ENCODE measurements at places on chromosomes 4 and X.

DNA sequence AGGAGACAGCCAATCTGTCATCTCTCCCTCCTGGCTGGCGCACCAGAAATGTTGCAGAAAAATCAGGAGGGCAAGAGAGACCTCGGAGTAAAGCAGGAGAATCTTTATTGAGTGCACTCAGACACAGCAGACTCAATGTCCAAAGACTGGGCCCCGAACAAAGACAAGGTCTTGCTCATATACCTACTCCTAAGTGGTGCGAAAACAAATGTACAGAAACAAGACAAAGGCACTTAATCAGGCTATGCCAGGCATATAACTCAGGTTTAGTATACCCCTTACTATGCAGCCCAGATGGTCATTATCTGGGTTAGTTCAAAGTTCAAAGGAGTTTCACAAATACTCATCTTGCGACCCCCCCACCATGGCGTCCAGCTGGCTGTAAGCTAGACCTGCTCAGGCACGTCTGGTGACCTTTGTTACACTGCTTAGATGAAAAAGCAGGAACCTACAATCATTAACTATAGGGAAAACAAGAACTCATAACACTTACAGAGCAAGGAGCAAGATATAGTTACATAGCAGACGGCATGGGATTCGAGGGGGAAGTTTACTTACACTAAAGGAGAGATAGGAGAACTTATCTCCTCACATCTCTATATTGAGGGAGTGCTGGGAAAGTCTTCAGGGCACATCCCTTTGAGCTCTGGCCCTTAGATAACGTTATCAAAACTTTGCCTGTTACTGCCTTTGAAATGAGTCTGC, 27.5 kb downstream of the SULT1E1 start:
- no peak for DNase-seq

GRCh38 chr4:121582296-121582695, 114.5 kb downstream of the ANXA5 start:
- no peak for DNase-seq

DNA sequence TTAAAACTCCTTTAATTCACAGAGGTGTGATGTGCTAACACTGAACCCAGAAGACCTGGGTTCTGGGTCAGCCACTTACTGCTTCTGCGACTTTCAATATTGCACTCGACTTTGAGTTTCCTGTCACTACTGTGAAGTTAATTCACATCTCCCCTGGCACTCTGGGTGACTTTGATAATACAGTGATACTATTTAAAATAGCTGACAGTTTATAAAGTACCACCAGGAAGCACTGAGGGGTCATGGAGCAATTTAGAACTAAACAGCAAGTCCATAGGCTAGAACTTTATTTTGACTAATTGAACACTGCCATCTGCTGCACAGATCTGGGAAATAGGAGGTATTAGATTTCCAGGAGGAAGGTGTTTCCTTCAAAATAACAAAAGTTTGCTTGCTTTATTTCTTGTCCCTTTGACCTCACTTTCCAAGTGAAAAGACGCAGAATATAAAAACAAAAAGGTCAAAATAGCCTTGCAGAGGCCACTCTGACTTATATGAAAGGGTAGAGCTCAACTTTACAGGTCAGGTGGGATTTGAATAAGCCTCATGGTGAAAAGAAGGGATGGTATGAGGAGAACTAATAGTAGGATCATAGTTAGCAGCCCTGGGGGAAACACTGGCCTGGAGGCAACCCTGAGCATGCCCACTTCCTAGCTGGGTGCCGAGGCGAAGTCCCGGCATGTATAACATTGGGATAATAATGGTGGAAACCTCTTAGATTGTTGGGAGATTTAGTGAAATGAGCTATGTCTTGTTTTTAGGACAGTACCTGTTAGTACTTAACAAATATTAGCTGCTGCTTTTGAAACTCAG, 53.4 kb downstream of the ZNF518B start:
- peak; percentile 7 for DNase-seq

DNA sequence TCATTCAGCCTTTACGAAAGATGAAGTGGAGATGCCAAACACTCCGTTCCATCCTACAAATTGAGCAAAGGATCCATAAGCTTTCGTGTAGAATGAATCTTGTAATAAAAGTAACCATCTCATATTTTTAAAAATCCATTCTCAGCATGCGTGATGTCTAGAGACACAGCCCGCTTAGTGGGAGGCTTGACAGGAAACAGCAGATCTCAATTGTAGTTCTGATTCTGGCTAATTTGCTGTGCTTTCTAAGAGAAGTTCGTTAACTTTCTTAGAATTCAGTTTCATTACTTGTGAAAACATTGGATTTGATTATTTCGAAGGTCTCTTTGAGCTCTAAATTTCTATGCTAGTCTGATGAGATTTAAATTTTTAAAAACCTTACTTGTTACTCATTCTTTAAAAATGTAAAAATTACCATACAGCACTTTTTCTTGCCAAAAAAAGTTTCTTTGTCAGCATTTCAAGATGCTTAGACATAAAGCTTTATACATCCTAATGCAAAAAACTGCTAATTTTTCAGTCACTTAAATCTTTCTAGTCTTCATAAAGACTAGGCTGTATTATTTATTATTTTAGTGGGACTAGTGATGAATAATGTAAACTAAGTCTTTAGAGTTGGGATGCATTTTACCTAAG, 66.9 kb upstream of the NEIL3 start:
- no peak for DNase-seq

DNA sequence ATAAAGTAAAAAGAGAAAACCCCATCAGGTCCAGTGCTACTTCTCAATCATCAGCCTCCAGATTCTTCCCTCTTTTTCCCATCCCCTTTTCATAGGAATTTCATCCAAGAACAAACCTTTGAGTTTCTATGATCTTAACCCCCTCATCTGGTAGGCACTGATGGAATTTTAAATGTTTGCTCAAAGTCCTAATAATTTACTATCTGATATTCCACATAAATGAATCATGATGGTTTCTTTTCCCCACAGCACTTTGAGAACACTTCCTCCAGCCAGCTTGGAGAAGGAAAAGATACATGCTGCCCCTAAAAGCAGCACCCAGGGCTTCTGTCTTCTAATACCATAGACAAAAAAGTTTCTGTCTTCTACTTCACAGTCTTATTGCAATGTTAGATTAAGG, 19.4 kb upstream of the KLHL8 start:
- no peak for DNase-seq

GRCh38 chrX:66760651-66761050, 121.8 kb upstream of the EDA2R start:
- DNase-seq = no peak

GRCh38 chr4:102586644-102587021, 85.5 kb downstream of the NFKB1 start:
- DNase-seq = no peak

GRCh38 chr4:186260117-186260503, 5.9 kb upstream of the F11 start:
- DNase-seq = no peak

DNA sequence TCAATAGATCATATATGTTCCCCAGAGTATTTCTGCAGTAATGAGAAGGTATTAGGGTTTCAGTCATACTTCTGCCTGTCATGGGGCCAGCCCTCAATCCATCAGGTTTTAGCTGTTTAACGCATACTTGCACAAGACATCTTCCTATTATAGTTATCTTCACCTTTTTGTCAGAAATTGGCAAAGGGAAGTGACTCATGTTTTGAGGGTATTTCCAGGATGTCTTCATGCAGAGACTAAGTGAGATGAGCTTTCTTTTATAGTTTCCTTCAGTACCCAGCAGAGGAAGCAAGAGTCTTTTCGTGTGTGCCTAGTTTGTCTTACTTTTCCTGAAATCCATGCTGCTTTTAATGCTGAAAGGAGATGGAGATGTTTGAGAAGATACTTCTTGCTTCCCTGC, 9.5 kb downstream of the CSTF2 start:
- DNase-seq = no peak

DNA sequence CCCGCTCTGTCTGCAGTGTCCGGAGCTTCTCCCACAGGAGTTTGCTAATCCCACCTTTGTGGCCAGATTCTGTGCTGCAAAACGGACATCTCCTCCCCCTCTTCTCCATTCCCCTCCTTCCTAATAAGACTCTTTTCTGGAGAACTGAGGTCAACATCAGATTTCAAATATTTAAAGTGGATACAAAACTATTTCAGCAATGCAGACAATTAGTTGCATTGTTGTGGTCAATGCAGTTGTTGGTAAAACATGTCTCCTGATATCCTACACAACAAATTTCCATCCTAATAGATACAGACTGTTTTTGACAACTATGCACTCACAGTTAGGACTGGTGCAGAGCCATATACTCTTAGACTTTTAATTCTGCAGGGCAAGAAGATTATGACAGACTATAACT, 5.1 kb upstream of the MCUB start:
- DNase-seq = no peak

DNA sequence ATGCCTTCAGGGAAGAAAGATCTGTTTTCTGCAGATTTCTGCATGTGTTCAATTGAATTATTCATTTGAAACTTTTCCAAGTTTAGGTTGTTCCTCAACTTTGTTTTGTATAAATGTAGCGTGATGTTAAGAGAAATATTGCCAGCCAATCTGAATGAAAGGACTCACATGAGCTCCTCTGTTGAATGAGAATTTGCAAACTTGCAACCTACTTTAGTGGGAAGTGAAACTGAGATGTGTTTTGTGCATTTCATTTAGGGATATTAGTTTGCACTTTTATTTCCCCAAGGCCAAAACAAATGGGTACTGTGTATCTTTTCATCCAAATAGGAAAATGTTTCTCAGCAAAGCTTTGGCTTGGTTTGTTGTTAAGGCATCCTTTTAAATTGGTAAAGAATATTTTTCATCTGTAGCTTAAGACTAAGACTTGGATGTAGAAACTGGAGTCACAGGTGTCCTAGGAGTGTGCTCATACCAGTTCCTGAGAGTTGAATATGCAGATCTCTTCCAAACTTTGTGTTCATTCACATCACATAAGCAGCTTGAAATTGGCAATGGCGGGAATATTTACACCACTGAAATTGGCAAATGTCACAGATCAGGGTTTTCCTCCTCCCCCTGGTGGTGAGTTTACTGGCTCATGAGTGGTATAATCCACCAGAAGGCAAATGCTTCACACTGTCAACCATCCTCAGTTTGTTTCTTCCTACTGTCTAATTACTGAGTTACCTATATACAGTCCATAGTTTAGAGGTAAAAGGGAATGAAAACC, 193.6 kb upstream of the BANK1 start:
- no peak for DNase-seq

GRCh38 chr4:180058691-180059215, 2184.4 kb upstream of the TENM3 start:
- DNase-seq = peak; percentile 82

- DNase-seq = no peak
Measured at GRCh38 chr4:53477038-53477565, 99.7 kb downstream of the FIP1L1 start.

GRCh38 chr4:137343221-137343620, 189.1 kb downstream of the PCDH18 start:
- no peak for DNase-seq

DNA sequence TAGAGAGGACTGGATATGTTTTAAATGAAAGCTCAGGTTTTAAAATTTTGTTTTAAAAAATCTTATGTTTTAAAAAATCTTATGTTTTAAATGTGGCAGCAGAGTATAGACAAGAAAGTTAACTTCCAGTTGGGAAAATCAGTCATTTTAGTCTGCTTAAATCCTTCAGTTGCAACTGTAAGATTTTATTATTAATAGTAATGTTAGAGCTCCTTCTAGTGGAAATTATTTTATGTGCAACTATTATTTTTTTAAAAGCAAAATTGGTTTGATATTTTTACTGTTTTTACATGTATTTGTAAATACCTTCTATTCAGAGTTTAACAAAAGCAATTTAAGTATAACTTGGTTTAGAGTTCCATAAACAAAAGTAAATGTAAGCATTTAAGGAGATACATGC, 8.5 kb upstream of the NUDT6 start:
- no peak for DNase-seq

DNA sequence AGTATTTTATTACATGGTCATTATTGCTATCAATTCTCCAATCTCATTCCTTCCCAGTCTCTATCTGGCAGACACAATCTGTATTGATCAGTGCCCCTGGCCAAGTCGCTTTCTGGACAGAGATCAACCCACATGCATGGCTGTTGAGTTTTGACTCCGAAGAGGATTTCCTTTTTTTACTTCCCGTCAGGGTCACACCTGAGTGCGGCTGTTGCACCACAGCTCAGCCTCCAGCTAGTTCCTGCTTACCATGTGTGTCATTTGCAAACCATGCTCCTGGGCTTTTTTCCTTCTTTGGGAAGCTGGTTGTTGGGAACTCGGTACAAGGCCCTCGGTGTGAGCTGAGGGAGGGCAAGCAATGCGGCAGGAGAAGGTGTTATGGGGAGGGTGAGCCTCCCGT, 11.7 kb downstream of the MAGED2 start:
- no peak for DNase-seq

DNA sequence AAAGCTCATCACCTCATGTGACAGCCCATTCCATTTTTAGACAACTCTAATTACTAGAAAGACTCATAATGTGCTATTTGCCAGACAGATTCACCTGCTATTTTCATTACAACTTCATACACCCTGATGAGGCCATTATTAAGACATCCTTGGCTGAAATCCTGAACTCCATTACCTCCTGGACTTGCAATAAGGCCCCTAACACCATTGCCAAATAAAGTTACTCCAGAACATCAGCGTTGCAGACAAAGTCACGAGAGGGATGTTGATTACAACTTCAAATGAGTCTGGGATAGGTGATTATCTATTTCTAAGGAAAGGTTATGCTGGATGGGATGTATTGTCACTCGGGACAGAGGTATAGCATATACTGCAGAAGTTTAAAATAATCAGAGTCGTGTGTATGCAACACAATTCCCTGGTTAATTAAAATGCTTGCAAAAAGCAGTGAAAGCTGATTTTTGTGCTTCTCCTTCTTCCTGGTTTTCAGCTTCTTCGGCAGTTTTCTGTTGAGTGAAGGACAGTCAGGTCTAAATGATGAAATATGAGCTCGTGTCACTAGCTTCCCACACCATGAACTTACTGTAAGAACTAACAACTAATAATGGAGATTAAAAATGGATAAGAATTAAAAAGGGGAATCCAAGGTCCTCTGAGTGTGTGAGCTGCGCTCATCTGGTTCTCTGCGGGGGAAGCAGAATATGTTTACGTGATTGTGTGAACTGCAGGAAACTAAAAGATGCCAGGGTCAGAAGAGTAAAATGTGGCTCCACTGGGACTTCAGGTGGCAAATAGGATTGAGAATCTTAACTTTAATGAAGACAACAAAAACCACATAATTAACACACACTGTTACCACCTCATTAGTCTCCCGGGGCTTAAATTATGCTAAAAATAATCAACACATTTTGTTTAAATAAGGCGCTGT, 17.6 kb upstream of the SOD3 start:
- no peak for DNase-seq

- no peak for DNase-seq
Measured at GRCh38 chr4:1069394-1069793, 44.0 kb downstream of the RNF212 start.

DNA sequence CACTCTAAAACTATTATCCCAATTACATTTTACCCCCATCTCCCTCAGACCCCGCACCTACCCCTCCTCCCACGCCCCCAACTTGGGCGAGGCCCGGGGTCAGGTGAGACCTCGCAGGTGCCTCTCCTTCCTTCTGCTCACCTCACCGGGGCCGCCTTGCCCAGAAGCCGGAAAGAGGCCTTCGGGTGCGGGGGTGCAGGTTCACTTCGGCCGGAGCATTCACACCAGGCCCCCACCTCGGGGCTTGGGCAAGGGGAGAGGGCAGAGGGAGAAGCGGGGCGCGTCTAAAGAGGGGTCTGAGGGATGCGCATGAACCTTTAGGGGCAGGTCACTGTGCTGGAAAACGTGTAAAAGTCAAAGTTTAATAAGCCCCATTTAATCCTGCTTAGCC, 427 bp downstream of the ZNF182 start:
- DNase-seq = peak; percentile 16

GRCh38 chrX:112844250-112844649, 3.6 kb upstream of the AMOT start:
- DNase-seq = no peak

Data from HAP-1 (cell line).